ENCODE measurements at places on chromosomes 11 and 22.

DNA sequence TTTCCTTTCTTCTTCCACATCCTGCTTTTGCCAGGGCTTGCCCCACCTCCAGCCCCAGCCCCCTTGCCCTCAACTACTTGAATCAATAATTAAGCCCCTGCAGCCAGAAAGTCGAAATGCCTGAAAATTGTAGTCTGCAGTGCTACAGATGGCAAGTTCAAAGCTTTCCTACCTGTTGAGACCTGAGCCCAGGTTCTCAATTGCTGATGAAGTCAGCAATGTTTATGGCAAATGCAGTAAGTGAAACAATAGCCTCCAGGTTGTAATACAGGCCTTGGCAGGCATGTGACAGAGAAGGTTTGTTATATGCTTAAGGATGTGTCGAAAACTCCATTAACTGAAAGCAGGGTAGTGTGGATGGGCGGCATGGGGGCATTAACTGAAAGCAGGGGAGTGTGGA, 181.1 kb upstream of the SESN3 start:
- DNase-seq = no peak

DNA sequence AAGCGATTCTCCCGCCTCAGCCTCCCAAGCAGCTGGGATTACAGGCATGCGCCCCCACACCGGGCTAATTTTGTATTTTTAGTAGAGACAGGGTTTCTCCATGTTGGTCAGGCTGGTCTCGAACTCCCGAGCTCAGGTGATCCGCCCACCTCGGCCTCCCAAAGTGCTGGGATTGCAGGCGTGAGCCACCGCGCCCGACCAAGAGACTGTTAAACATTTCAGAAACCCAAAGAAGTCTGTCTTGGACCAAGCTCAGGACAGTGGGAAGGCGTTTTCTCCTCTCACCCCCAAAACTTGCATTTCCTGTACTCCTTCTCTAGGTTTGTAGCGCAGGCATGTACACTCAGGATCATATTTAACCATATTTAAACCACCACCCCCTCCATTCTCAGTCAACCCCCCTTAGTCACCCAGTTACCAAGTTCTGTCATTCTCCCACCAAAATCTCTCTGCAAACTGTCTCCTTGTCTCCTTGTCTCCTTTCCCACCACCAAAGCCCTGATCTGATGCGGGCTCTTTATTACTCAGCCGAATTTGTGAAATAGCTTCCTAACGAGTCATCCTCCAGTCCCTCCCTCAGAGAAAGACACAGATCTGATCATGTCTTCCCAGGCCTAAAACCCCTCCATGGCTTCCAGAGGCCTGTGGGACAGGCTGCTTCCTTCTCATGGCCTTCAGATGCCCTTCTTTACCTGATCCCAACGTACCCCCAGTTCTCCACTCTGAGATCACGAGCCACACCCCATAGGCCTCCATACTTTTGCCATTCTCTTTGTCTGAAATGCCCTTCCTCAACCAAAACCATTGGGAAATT, 29.0 kb upstream of the CREB3L1 start:
- no peak for DNase-seq

- no peak for DNase-seq
These were observed 10.9 kb upstream of the FCHSD2 start for GRCh38 chr11:73152861-73153483.

- no peak for DNase-seq
These were observed 352.5 kb upstream of the CCDC179 start for GRCh38 chr11:23212807-23213206.

- DNase-seq = no peak
These were observed 25.8 kb downstream of the TNRC6B start for GRCh38 chr22:40203572-40203971.

DNA sequence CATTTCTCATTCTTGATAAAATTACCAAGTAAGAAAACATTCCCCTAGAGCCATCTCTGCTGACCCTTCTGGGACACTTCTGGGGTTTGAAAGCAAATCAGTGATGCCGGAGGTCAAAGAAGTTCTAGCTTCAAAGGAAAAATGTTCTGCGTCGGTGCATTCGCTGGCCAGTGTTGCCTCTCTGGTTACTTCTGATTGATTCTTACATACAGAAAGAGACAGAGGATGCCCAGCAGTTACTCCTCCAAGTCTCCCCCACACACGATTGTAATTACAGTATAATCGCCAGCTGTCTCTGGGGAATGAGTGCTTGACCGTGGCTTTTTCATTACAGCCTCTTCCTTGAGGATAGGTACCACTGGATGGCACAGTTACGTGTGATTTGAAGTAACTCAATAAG, 150.9 kb downstream of the SNX19 start:
- no peak for DNase-seq

- no peak for DNase-seq
These were observed 43.8 kb downstream of the NAT10 start for GRCh38 chr11:34149274-34149673.

DNA sequence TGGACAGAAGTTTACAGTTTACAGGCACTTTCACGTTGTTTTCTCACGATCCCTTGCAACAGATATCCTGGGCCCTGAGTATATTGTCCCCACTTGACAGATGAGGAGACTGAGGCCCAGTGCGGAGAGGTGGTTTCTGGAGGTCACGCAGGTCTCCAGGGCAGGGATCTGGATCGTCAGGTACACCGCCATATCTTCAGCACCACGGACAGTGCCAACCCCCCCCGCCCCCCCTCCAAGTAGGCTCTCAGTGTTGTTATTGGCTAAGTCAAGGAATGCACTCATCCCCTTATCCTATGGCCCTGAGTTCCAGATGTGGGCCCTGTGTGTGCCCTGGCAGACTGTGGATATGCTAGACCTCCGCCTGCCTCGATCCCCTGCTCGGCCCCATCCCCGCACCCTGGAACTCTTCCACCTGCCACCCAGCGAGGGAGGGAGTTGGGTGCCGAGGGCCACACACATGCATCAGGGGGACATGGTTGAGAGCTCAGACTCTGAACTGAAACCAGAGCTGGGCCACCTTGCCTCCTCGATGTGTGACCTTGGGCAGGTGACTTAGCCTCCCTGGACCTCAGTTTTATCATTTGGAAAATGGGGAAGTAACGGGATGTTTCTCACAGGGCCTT, 37.5 kb downstream of the MPPED1 start:
- no peak for DNase-seq

- DNase-seq = no peak
These were observed 112.6 kb downstream of the ST3GAL4 start for GRCh38 chr11:126468102-126468521.

GRCh38 chr11:36631774-36632173, 33.7 kb upstream of the RAG2 start:
- DNase-seq = no peak
